ENCODE measurements at places on chromosomes 12 and 14. TPM values are rescaled to one million over a fixed set of nuclear protein-coding genes. Genes with fewer than 3 reads are reported as not detected.

FAM90A1 gene
- 0.20 TPM for polyA plus RNA-seq

SNX6 gene
- polyA plus RNA-seq, result 59.7 TPM

C14orf39 gene
- polyA plus RNA-seq, result not detected

CMKLR1 gene
- polyA plus RNA-seq, result 0.10 TPM

ALDH2 gene
- 44.5 TPM for polyA plus RNA-seq

All from BJ (cell line).